B cell (primary cell): ENCODE measurements at places on chromosomes 3 and 15. TPM values are rescaled to one million over a fixed set of nuclear protein-coding genes. Genes with fewer than 3 reads are reported as not detected.

The KBTBD12 gene
- not detected in 2 replicates for polyA plus RNA-seq

The CCR9 gene
- 1.0 and 1.1 TPM in 2 replicates for polyA plus RNA-seq

The PP2D1 gene
- not detected in 2 replicates for polyA plus RNA-seq

The SELENOK gene
- polyA plus RNA-seq, result 56.1 and 181 TPM in 2 replicates

The PLA1A gene
- 0.28 TPM in 1 of 2 replicates, not detected in the other for polyA plus RNA-seq

The ZNF662 gene
- 0.12 and 0.22 TPM in 2 replicates for polyA plus RNA-seq

The NR2E3 gene
- polyA plus RNA-seq, result not detected in 2 replicates

The CEMIP gene
- not detected in 2 replicates for polyA plus RNA-seq

The SLC6A1 gene
- not detected in 2 replicates for polyA plus RNA-seq

The GALNT15 gene
- polyA plus RNA-seq, result not detected in 2 replicates

The GABRB3 gene
- polyA plus RNA-seq, result 0.07 TPM in 1 of 2 replicates, not detected in the other

The ADAM10 gene
- 18.8 and 20.3 TPM in 2 replicates for polyA plus RNA-seq

- DNase-seq, result no peak
- H3K36me3 ChIP-seq, result no peaks in the 10 kb centered on the region
- no peak overlapping the region for H3K27ac ChIP-seq
These were observed 86.0 kb upstream of the VGLL3 start for GRCh38 chr3:87076946-87077345.

GRCh38 chr3:190534386-190534785, 20.5 kb downstream of the IL1RAP start:
- no peak overlapping the region for H3K27ac ChIP-seq
- H3K36me3 ChIP-seq, result no peaks in the 10 kb centered on the region
- no peak for DNase-seq
- no peak overlapping the region for H3K4me3 ChIP-seq

- H3K27me3 ChIP-seq, result no peaks in the 10 kb centered on the region
- no peak for DNase-seq
- H3K4me1 ChIP-seq, result peaks cover 13% of the 10 kb centered on the region
- H3K36me3 ChIP-seq, result no peaks in the 10 kb centered on the region
These were observed 55.1 kb downstream of the AAGAB start for GRCh38 chr15:67199391-67199790.

GRCh38 chr15:74055804-74056203, 26.5 kb downstream of the GOLGA6A start:
- H3K27ac ChIP-seq, result no peak overlapping the region
- DNase-seq, result no peak
- H3K4me3 ChIP-seq, result no peak overlapping the region

DNA sequence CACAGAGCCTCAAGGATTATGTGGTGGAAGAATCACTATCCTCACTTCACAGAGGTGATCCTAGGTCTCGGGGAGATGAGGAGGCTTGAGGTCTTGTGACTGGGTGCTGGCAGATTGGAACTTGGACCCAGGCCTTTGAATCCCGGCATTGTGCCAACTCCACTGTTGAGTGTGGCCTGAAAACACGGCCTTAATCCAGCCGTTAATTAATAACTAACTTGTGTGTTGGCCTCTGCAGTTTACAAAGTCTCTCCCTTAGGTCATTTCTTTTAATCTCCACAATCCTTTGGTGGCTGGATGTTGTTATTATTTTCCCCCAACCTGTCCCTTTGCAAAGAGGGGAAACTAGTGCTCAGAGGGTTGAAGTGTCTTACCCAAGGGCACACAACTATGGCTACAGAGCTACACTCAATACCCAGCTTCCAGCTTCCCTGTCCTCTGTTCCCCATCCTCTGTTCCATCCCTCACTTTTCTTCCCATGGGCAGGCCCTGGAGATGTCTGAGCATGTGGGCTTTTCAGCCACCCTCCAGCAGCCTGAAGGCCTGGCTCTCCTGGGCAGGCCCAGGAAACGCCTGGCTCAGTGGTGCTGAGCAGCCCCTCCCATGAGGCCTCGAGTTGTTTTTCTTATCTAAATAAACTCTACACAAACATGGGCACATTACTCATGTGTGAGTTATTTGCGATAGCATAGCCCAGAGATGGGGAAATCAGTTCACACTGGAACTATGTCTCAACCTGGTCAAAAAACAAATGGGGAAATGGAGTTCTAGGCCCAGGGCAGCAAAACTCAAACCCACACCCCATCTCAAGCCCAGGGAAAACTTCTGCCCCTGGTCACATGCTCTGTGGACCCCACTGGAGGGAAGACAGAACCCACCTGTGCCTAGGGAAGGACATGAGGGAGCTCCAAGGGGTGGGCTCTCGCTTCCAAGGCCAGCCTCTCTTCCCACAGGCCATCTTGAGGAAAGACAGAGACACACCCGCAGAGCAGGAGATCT, 16.8 kb upstream of the SMAD3 start:
- no peaks in the 10 kb centered on the region for H3K27me3 ChIP-seq
- H3K36me3 ChIP-seq, result no peaks in the 10 kb centered on the region
- peak overlapping the region; percentile 2 for H3K4me3 ChIP-seq
- H3K27ac ChIP-seq, result no peak overlapping the region
- peaks cover 36% of the 10 kb centered on the region for H3K4me1 ChIP-seq

DNA sequence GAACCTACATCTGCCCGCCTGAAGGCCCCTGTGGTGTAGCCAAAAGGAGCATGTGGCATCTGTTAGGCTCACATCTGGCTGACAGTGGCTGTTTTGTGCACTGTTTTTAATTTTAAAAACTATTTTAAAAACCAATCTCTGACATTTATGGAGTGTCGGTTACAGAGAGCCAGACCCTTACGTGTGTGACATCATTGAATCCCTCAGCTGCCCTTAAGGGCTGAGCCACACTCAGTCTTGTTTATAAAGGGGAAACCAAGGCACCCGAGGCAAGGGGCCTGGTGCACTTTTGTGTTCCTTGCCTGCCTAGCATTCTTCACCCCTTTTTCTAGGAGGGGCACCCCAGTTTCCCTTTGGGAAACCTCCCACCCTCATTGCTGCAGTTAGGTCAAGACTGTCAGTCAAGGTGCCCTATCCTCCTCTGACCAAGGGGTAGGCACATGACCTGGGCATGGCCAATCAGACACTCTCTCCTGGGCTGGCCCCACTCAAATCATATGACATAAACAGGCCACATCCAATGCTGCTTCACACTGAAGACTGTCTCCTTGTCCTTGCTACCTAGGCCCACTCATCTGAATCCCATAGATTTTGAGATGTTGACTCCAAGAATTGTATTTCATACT, 105.3 kb downstream of the LSM3 start:
- no peak overlapping the region for H3K4me3 ChIP-seq
- H3K4me1 ChIP-seq, result no peaks in the 10 kb centered on the region
- DNase-seq, result no peak

- no peak overlapping the region for H3K27ac ChIP-seq
- no peaks in the 10 kb centered on the region for H3K4me1 ChIP-seq
- no peaks in the 10 kb centered on the region for H3K27me3 ChIP-seq
These were observed 152.3 kb downstream of the ITPR1 start for GRCh38 chr3:4645468-4645867.

- peak overlapping the region; percentile 9 for H3K4me3 ChIP-seq
- peak overlapping the region; percentile 14 for H3K27ac ChIP-seq
- peaks cover 21% of the 10 kb centered on the region for H3K36me3 ChIP-seq
- no peak for DNase-seq
These were observed 2.8 kb downstream of the SEC62 start for GRCh38 chr3:169969174-169970095.

- H3K4me1 ChIP-seq, result no peaks in the 10 kb centered on the region
- H3K27ac ChIP-seq, result no peak overlapping the region
- DNase-seq, result no peak
- no peaks in the 10 kb centered on the region for H3K36me3 ChIP-seq
- H3K4me3 ChIP-seq, result no peak overlapping the region
- H3K27me3 ChIP-seq, result peaks cover 16% of the 10 kb centered on the region
These were observed 5.9 kb downstream of the KBTBD13 start for GRCh38 chr15:65082303-65082953.

GRCh38 chr3:42853739-42854302, 21.9 kb downstream of the CYP8B1 start:
- no peak for DNase-seq
- H3K4me3 ChIP-seq, result no peak overlapping the region
- no peaks in the 10 kb centered on the region for H3K27me3 ChIP-seq

GRCh38 chr3:111073218-111073617, 1.6 kb downstream of the NECTIN3 start:
- H3K4me1 ChIP-seq, result peaks cover 27% of the 10 kb centered on the region
- no peak for DNase-seq
- no peak overlapping the region for H3K27ac ChIP-seq
- H3K4me3 ChIP-seq, result no peak overlapping the region
- peaks cover 47% of the 10 kb centered on the region for H3K27me3 ChIP-seq
- H3K36me3 ChIP-seq, result no peaks in the 10 kb centered on the region

DNA sequence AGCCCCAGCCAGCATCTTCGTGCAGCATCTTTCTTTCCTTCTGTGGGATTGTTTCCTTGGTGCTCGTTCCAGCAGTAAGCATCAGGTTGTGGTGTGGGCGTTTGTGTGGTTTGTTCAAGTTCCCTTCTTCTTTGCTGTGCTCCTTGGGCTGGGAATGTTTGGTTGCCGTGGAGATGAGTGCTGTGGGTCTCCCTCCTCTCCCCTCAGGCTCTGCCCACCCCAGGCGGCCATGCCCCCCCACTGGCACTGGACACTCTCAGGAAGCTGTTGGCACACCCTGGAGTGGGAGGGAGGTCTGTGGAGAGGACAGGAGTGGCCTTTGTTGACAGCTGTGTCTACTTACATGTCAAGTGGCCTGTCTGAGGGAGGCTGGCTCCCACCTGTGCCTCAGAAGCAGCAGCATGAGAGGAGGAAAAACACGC, 46.5 kb upstream of the SACM1L start:
- H3K36me3 ChIP-seq, result peaks cover 66% of the 10 kb centered on the region
- no peak overlapping the region for H3K4me3 ChIP-seq
- DNase-seq, result no peak
- H3K27ac ChIP-seq, result no peak overlapping the region

- peaks cover 21% of the 10 kb centered on the region for H3K4me1 ChIP-seq
- H3K4me3 ChIP-seq, result no peak overlapping the region
- H3K36me3 ChIP-seq, result no peaks in the 10 kb centered on the region
- DNase-seq, result peak; percentile 48
- H3K27ac ChIP-seq, result no peak overlapping the region
These were observed 23.7 kb downstream of the CEP19 start for GRCh38 chr3:196688349-196688748.

GRCh38 chr3:155572085-155572484, 172.8 kb downstream of the PLCH1 start:
- H3K27me3 ChIP-seq, result no peaks in the 10 kb centered on the region
- no peak for DNase-seq
- no peaks in the 10 kb centered on the region for H3K36me3 ChIP-seq
- no peak overlapping the region for H3K4me3 ChIP-seq
- no peak overlapping the region for H3K27ac ChIP-seq

DNA sequence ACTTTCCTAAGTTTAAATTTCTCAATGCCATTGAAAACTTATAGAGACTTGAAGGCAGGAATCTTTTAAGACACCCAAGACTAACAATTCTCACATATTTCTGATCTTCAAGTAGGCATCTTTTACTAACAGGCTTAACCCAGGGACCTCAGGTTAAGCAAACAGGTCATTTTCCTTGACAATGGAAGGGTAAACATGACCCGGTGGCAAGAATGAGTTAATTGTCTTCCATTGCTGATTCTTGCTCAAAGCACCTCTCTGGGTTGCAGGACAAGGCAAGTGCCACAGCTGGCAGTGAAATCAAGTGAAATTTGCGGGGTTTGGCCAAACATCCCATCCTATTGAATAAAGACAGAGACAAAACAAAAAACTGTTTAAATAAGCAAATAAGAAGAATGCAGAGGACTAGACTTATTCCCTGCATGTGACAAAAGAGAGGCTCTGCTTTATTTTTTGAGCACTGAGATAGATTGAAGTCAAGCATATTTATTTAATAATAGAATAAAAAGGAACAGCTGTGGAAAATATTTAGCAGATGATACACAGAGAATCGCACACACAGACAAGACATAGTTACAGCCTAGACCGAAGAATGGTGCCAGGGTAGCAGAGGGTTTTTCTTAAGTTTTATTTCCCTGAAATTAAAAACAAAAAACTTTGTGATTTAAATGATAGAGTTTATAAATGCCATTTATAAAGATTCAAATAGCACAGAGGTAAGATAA, 56.0 kb upstream of the MITF start:
- H3K4me3 ChIP-seq, result no peak overlapping the region
- H3K27me3 ChIP-seq, result no peaks in the 10 kb centered on the region
- no peaks in the 10 kb centered on the region for H3K36me3 ChIP-seq
- no peak overlapping the region for H3K27ac ChIP-seq
- no peaks in the 10 kb centered on the region for H3K4me1 ChIP-seq

DNA sequence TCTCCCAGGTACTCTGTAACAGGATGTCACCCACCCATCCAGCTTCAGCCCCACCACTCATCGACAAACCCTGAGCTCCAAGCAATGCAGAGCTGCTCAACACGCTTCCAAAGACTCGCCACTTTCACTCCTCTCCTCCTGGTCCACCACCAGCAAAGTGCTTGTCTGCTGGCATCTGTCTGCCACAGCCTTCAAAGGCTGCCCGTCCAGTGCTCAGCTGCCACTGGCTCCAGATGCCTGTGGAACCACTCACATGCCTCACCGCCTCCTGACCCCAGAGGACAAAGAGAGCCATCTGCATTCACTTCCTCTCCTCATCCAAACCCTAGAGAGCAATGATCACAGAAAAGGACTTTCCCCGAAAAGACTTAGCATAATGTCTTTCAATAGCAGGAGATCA, 109.5 kb upstream of the OCA2 start:
- H3K36me3 ChIP-seq, result no peaks in the 10 kb centered on the region
- H3K27me3 ChIP-seq, result no peaks in the 10 kb centered on the region
- H3K4me3 ChIP-seq, result no peak overlapping the region
- no peaks in the 10 kb centered on the region for H3K4me1 ChIP-seq

- H3K4me1 ChIP-seq, result no peaks in the 10 kb centered on the region
- H3K27ac ChIP-seq, result no peak overlapping the region
These were observed 47.3 kb upstream of the TCF12 start for GRCh38 chr15:56871185-56871584.
